ENCODE measurements at places on chromosomes 1 and 21.

DNA sequence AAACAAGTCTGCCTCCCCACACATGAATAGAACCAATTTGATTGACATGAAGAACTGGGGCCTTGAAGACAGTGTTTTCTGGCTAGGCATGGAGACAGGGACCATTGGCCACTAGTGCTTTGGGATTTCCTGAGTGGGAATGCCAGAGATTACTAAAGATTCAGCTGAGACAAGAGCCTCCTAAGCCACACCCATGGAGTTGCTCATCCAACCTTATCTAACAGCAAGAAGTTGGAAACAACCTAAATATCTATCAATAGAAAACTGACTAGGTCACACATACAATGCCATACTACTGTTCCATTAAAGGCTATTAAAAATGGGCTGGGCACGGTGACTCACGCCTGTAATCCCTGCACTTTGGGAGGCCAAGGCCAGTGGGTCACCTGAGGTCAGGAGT, 184.1 kb downstream of the ZBTB18 start:
- DNase-seq = no peak

DNA sequence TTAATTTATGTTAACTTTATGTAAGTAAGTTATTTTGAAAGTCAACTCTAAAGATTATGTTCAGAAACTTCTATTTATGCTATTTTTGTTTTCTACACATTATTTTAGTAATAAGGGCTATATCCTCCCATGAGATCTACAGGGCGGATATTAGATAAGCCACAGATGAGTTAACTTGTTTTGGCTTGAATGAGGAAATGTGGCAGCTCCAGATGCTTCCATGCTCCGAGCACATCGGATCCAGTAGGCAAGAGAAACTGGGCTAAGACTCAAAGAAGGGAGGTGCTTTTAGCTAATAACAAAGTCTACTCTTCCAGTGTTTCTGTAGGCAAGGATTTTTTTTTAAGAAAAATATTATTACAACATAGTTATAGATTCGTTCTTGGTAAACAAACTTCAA, 20.0 kb upstream of the LAMC1 start:
- DNase-seq = no peak

DNA sequence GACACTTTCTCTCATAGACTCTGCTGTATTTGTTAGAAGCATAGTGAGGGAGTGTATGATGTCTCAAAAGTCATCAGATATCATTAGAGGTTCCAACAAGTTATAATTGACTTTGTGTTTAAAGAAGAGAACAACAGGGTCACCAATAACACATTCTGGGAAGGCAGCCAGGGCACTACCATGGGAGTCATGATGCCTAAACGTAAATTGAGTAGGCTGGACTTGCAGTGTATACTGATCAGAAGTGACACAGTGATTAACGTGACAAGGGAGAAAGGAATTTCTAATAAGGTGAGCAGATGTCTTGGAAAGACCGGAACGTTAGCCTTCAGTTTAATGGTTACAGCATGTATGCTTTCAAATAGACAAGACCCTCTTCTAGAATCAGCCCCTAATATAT, 973.2 kb downstream of the NCAM2 start:
- no peak for DNase-seq

DNA sequence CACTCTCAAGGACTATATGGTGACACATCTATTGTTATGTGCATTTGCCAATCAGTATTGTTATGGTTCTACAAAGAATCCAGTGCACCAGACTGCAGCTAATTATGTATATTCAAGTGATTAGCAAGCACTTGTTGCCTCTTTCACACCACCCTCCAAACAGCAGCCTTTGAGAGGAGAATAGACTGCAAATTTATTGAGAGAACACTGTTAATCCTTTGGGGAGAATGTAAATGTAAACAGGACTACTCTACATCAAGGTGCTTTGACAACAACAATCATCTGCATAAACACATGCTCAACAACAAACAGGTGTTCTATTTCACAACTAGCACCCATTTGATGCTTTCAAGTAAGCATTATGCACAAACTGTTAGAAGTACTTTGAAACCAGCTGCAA, 117.4 kb downstream of the AKT3 start:
- no peak for DNase-seq

DNA sequence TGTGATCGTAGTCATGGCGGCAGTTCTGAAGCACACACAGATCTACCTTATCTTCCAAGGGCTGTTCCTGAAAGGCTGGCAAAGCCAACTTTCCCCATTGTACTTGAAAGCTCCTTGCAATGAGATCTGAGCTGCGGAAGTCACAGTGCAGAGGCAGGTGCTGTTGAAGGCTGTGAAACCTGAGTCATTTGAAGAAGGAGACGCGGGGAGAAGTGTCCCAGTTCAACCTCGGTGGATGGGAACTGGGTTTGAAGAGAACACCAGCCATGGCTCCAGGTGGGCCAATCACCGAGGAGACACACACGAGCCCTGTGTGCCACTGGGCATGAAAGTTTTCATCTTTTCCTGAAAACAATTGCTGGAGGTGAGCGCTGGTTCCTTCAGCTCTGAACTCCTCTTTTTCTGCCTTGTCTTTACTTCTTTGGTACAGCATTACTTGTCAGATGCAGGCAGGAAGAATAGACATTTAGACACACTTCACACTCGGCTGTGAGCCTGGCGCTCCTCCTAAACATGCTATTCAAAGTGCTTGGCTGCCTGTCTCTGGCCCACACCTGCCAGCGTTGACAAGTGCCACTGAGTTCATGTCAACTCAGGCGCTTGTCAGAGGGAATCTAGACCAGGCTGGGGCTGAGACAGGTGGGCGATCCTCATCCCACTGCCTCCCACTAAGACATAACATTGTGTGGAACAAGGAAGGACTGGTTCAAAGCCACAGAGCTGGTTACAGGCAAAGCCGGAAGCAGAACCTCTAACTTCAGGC, 25.7 kb upstream of the PDE9A start:
- DNase-seq = no peak

- peak; percentile 65 for DNase-seq
Observed at GRCh38 chr21:34510148-34511142, 1.6 kb downstream of the KCNE1 start.

DNA sequence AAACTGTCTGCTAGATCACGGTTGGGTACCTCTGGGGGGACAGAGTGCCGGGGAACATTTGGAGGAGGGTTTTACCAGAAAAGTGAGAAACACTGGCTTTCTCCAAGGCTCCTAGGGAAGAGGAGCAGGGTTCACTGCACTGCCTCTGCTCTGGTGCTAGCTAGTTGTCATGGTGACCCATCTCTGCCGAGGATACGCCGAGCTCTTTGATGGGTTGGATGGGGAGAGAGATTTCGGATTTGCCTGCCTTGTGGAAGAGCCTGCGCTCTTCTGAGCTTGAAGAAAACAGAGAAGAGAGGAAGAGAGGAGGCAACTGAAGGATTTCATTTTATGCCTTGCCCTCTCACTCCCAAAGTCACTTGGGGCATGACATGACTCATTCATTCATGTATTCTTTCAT, 92.1 kb downstream of the NAV1 start:
- no peak for DNase-seq

- DNase-seq = no peak
Observed at GRCh38 chr1:27912429-27912828, 22.4 kb upstream of the SMPDL3B start.

DNA sequence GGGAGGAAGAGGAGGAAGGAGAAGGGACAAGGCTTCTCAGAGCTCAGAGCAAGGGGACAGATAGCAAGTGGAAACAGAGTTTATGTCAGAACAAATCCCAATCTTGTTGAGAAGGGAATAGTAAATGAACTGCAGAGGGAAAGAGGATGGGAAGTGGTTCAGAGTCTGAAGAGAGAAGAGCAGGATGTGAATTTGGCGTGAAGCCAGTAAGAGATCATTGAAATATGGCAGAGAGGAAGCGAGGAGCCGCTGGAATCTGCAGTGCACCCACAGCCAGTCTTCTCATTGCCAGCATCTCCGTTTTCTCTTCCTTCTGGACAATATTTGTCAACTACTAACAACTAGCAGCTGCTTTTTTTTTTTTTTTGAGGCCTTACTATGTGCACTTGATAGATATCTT, 19.1 kb downstream of the OLFML3 start:
- DNase-seq = no peak

GRCh38 chr1:39675220-39675619, 3.3 kb upstream of the NT5C1A start:
- no peak for DNase-seq

DNA sequence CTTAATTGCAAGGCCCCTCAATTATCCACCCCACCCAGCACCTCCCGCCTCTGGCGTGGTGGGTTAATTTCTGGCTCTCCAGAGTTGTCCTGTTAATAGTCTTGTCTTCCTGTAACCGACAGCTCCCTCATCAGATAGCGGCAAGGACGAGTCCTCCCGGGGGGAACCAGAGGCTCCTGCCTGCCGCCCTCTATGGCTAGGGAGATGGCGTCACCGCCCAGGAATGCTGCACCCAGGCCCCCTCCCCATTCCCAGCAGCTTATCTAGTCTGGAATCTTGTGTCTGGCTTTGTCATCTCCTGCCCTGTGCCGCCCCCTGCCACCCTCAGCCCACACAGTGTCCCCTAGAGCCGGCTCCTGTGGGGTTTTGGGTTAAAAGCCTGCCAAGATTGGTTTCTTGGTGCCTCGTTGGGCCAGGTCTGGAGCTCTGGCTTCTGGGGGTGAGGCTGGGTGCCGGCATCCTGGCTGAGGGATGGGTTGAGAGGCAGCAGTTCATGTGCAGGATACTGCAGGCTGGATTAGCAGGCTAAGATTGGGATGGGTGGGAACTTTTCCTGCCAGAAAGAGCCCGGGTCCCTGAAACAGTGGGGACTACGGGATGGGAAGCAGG, 48.8 kb downstream of the EDN2 start:
- no peak for DNase-seq

DNA sequence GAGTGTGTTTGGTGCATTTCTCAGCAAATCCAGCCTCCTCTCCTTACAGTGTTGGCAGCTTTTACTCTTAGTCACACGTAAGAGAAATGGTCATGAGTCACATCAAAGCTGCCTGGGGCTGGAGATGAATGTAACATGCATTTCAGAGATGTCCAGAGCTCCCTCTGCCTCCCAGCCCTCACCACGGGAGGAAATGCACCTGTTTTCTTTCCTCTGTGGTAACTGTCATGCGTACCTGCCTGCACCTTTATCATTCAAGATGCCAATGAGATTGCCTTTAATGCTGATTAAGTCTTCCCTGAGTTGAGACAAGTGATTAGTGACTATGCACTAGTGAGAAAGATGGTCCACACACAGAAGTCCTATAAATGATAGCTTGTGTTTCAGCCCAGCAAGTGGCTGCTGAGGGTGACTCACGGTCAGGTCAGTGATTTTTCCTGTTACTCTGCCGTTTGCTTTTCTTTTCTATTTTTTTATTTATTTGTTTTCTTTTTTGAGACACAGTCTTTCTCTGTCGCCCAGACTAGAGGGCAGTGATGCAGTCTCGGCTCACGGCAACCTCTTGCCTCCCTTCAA, 277.3 kb upstream of the FMN2 start:
- peak; percentile 20 for DNase-seq

DNA sequence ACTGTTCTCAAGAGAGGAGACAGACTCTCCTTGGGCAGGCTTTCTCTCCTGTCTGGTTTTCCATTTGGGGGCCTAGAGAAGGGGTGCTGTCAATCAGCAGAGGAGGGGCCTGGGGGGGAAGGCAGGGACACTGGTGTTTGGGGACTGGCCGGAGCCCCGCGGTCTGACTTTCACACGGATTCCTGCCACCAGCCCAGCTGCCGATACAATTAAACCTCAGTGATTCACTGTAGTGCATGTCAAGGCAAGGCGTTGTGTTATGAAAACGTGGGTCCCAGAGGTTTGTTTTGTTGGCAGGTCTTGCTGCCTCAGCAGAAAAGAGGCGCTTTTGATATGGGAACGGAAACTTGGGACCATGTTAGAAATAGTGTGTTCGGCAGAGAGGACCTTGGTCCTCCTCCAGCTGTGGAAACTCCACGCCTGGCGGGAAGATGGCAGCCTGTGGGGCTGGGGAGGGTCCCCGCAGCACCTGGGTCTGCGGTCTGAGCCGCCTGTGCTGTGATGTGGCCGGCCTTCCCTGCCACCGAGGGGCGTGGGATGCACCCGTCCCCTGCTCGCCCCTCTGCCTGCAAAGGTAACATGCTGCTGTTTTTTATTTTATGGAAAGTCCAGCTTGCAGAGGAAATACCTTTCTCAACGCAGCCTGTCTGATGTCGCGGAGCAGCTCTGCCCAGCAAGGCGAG, 47.6 kb downstream of the SPSB1 start:
- DNase-seq = no peak

- no peak for DNase-seq
Observed at GRCh38 chr1:110341146-110341871, 2.1 kb downstream of the RBM15 start.

DNA sequence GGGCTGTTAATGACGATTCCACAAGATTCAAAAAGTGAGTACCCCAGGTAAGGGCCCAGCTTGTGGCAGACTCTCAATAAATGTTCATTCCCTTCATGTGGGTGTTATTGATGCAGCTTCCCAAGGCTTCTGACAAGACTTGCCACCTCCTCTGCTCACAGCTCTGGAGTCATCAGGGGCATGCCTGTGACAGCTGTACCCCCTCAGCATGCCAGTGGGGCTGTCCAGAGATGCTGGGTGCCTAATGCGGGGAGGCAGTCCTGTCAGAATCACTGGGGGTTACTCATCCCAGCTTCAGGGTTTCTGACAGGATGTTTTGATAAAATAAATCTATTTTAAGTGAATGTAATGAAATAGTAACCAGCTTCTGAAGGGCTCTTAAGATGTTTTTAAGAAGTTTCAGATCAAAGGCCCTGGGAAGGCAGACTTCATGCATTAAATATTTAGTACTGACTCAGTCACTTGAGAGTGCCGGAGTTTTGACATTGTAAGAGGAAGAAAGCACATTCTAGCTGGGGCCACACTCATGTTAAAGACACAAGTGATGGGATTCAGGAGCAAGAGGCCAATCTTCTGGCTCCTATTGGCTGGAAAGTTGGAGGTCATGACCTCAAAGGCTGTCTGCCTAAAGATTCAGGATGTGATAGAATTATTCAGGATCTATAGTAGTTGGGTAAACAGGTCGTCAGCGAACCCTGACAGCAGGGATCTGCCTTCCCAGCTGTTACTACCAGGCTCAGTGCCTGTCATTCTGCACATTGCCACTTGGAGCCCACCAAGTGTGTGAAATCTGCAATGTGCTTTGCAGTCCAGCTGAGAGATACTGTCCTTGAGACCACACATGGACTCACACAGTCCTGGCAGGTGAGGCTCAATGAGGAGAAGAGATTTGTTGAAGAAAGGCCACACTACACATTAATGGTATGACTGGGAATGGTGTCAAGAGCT, 239.6 kb upstream of the BEND5 start:
- DNase-seq = no peak

- DNase-seq = no peak
Observed at GRCh38 chr1:153360592-153361479, 3.2 kb downstream of the S100A9 start.

DNA sequence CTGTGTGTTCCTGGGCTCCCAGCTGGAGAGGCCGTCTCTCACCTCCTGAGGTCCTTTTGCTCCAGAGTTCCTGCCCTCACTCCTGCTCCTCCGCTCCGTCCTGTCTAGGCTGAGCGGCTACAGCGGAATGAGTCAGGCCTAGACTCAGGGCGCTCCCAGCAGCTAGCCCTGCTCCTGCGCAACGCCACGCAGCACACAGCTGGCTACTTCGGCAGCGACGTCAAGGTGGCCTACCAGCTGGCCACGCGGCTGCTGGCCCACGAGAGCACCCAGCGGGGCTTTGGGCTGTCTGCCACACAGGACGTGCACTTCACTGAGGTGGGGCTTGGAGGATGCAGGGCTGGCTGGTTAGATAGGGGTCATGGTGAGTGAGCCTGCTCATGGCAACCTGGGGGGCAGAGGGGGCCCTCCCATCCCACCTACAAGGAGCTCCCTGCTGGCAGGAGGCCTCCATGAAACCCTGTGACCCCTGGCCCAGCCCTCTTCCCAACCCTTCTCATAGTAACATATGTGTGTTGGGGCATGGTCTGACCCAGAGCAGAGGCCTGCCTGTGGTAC, 15.1 kb downstream of the PSRC1 start:
- no peak for DNase-seq

- no peak for DNase-seq
Observed at GRCh38 chr1:54391450-54392209, 14.6 kb downstream of the SSBP3 start.

All from stimulated activated CD4-positive, alpha-beta T cell treated with anti-CD3 and anti-CD28 coated beads, Interleukin-2, amount 100 ng/mL, for 24 hours (primary cell).